ENCODE measurements at places on chromosomes 2 and 18. TPM values are rescaled to one million over a fixed set of nuclear protein-coding genes. Genes with fewer than 3 reads are reported as not detected.

Gene DSC2
- not detected for total RNA-seq

GRCh38 chr2:218394298-218395089 is 5.2 kb upstream of the CTDSP1 start:
- no peaks in the 10 kb centered on the region for H3K36me3 ChIP-seq
- H3K27ac ChIP-seq = no peak overlapping the region
- no peak overlapping the region for H3K4me3 ChIP-seq
- H3K4me1 ChIP-seq = peaks cover 48% of the 10 kb centered on the region
- DNase-seq = no peak
- H3K27me3 ChIP-seq = no peaks in the 10 kb centered on the region

GRCh38 chr2:120385355-120386127 is 39.6 kb downstream of the INHBB start:
- H3K27me3 ChIP-seq = no peaks in the 10 kb centered on the region
- H3K4me1 ChIP-seq = no peaks in the 10 kb centered on the region
- no peak overlapping the region for H3K4me3 ChIP-seq
- no peak for DNase-seq

GRCh38 chr18:2960983-2961696 is 51.8 kb downstream of the LPIN2 start:
- no peaks in the 10 kb centered on the region for H3K27me3 ChIP-seq
- peaks cover 95% of the 10 kb centered on the region for H3K4me1 ChIP-seq
- DNase-seq = no peak
- peak overlapping the region; percentile 79 for H3K27ac ChIP-seq

- no peak overlapping the region for H3K4me3 ChIP-seq
- H3K27ac ChIP-seq = no peak overlapping the region
- no peaks in the 10 kb centered on the region for H3K36me3 ChIP-seq
Measured at GRCh38 chr2:688504-689076, 11.4 kb upstream of the TMEM18 start.

Gene L3MBTL4
- total RNA-seq = 0.49 TPM

Gene FZD7
- total RNA-seq = 0.61 TPM

DNA sequence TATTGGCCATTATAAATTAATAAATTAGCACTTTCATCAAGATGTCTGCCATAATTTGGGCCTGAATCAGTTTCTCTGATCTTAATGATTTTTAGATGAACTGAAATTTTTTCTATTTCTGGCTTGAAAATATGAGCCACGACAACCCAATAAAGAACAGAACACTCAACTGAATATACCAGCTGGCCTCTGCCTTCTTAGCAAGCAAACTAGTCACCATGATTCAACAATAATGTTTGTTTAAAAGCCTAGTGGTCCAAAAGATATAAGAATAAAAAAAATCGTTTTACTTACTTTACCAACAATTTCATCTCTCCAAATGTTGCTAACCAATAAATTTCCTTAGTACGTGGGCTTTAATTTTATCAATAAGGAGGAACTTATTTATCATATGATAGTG is 66.7 kb upstream of the TTN start:
- no peak for DNase-seq
- no peaks in the 10 kb centered on the region for H3K27me3 ChIP-seq
- H3K4me3 ChIP-seq = no peak overlapping the region
- no peak overlapping the region for H3K27ac ChIP-seq
- no peaks in the 10 kb centered on the region for H3K4me1 ChIP-seq
- no peaks in the 10 kb centered on the region for H3K36me3 ChIP-seq

Gene ACKR3
- 4.2 TPM for total RNA-seq

DNA sequence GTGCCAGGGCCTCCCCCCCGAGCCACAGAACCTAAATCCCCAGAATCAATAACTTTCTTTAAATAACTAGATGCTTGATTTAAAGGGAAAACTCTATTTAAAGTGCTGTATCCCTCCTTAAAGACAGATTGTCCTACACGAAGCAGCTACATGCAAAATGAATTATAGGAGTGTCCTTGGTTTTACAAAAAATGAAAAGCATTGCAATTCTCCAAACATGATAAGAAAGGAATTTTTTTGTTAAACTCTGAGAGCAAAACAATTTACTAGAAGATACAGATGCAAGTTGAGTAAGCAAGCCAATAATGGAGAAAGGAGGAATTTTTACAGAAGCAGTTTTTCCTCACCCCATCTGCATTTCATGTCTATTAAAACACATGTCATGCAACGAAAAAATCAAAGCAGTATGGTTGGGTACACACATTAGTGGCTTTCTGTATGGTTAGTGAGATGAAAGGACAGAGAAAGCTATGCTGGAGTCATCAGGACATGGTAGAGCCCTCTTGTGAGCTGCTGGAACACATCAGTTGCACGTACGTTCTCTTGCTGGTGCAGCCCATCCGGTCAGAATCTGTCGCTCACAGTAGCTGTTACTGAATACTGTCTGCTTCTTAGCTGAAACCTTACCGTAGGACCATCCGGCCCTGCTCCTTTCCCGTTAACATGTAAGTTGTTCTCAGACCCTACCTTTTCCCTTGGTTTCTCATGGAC is 25.9 kb upstream of the STEAP3 start:
- no peaks in the 10 kb centered on the region for H3K36me3 ChIP-seq
- H3K27ac ChIP-seq = no peak overlapping the region
- no peaks in the 10 kb centered on the region for H3K27me3 ChIP-seq
- H3K4me3 ChIP-seq = no peak overlapping the region
- no peaks in the 10 kb centered on the region for H3K4me1 ChIP-seq

Gene TYW5
- total RNA-seq = 11.6 TPM

- no peak for DNase-seq
- H3K4me1 ChIP-seq = peaks cover 70% of the 10 kb centered on the region
- peak overlapping the region; percentile 65 for H3K27ac ChIP-seq
- peak overlapping the region; percentile 74 for H3K4me3 ChIP-seq
- H3K36me3 ChIP-seq = no peaks in the 10 kb centered on the region
Measured at GRCh38 chr2:216082805-216083204, 1.1 kb downstream of the TMEM169 start.

- no peaks in the 10 kb centered on the region for H3K4me1 ChIP-seq
- H3K27ac ChIP-seq = no peak overlapping the region
- H3K36me3 ChIP-seq = no peaks in the 10 kb centered on the region
- no peaks in the 10 kb centered on the region for H3K27me3 ChIP-seq
- DNase-seq = no peak
- H3K4me3 ChIP-seq = no peak overlapping the region
Measured at GRCh38 chr2:120599072-120599471, 136.6 kb upstream of the GLI2 start.

GRCh38 chr2:9332136-9332852 is 91.0 kb downstream of the ITGB1BP1 start:
- H3K27ac ChIP-seq = no peak overlapping the region
- H3K4me1 ChIP-seq = no peaks in the 10 kb centered on the region
- no peak overlapping the region for H3K4me3 ChIP-seq
- no peaks in the 10 kb centered on the region for H3K27me3 ChIP-seq
- no peak for DNase-seq

- H3K27ac ChIP-seq = no peak overlapping the region
- H3K36me3 ChIP-seq = no peaks in the 10 kb centered on the region
- DNase-seq = no peak
- H3K27me3 ChIP-seq = peaks cover 5% of the 10 kb centered on the region
Measured at GRCh38 chr2:30732376-30732775, 74.9 kb downstream of the CAPN13 start.

Gene GKN2
- total RNA-seq = not detected

GRCh38 chr18:57728941-57729511 is 74.1 kb downstream of the ATP8B1 start:
- DNase-seq = no peak
- no peak overlapping the region for H3K4me3 ChIP-seq
- no peaks in the 10 kb centered on the region for H3K27me3 ChIP-seq
- no peak overlapping the region for H3K27ac ChIP-seq

GRCh38 chr2:75256485-75256884 is 57.2 kb upstream of the TACR1 start:
- DNase-seq = no peak
- H3K27ac ChIP-seq = no peak overlapping the region
- no peaks in the 10 kb centered on the region for H3K36me3 ChIP-seq
- H3K4me3 ChIP-seq = no peak overlapping the region
- H3K27me3 ChIP-seq = no peaks in the 10 kb centered on the region

Gene DIPK1C
- total RNA-seq = not detected

- no peak overlapping the region for H3K4me3 ChIP-seq
- no peak overlapping the region for H3K27ac ChIP-seq
- no peak for DNase-seq
- H3K27me3 ChIP-seq = no peaks in the 10 kb centered on the region
- H3K36me3 ChIP-seq = no peaks in the 10 kb centered on the region
Measured at GRCh38 chr2:37191253-37191652, 2.8 kb upstream of the SULT6B1 start.

DNA sequence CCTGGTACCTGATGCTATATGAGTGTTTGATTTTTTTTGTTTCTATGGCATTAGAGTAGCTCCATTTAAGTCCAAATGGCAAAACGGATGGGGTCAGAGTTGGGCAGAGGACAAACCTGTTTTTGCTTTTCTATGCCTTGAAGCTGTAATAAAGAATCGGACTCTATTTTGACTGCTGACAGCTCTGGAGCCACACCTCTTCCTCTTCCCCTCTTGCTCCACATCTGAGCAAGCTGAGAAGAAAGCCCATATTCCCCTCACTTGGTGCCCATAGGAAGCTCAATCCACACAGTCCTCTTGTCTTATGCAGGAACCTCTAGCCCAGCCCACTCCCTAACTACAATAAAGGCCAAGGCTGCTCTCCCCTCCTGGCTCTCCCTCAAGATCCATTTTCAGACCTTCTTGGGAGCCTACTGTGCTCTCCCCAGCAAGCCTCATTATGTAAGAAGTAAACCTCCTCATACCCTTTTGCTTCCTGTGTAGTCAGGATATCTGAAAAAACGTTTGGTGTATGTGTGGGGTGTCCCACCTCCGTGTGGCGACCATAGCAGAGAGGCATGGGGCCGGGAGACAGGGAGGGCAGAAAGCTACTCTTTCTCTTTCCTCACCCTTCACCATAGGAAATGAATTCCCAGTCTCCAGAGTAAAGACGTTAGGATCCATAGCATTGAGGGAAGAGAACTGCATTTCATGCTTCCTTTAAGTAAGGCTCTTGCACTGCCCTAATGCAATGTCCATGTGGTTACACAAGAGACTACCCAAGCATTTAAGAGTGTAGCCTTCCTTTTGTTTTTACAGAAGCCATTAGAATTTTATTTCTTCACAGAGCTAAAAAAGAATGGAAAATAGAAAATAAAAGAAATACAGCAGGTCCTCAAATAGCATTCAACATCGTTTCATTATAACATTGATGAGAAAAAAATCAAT is 41.9 kb upstream of the RAPGEF4 start:
- no peak overlapping the region for H3K4me3 ChIP-seq
- H3K27ac ChIP-seq = no peak overlapping the region

DNA sequence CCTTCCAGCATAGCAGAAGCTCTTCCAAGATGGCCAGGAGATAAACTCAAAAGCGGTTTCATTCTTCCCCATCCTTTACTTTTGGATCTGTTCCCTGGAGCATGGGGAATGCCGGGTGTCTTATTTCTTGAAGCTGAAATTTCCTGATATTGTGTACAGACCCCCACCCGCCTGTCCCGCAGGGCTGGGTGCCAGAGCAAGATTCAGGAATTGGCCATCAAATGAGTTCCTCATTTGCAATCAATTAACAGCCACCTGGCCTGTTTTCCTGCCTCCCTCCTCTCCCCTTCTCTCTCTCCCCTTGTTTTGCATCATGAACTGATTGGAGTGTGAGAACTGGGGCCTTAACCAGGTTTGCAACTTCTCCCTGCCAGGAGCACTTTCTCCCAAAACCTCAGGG is 202.1 kb downstream of the SH3RF3 start:
- no peaks in the 10 kb centered on the region for H3K27me3 ChIP-seq
- H3K36me3 ChIP-seq = no peaks in the 10 kb centered on the region
- no peak overlapping the region for H3K27ac ChIP-seq
- no peak overlapping the region for H3K4me3 ChIP-seq

GRCh38 chr2:46849721-46850556 is 65.7 kb downstream of the MCFD2 start:
- H3K36me3 ChIP-seq = no peaks in the 10 kb centered on the region
- H3K27ac ChIP-seq = no peak overlapping the region
- DNase-seq = no peak
- no peaks in the 10 kb centered on the region for H3K27me3 ChIP-seq

- H3K4me1 ChIP-seq = no peaks in the 10 kb centered on the region
- no peaks in the 10 kb centered on the region for H3K27me3 ChIP-seq
- H3K4me3 ChIP-seq = no peak overlapping the region
- DNase-seq = no peak
Measured at GRCh38 chr18:37346048-37346447, 219.6 kb downstream of the CELF4 start.

DNA sequence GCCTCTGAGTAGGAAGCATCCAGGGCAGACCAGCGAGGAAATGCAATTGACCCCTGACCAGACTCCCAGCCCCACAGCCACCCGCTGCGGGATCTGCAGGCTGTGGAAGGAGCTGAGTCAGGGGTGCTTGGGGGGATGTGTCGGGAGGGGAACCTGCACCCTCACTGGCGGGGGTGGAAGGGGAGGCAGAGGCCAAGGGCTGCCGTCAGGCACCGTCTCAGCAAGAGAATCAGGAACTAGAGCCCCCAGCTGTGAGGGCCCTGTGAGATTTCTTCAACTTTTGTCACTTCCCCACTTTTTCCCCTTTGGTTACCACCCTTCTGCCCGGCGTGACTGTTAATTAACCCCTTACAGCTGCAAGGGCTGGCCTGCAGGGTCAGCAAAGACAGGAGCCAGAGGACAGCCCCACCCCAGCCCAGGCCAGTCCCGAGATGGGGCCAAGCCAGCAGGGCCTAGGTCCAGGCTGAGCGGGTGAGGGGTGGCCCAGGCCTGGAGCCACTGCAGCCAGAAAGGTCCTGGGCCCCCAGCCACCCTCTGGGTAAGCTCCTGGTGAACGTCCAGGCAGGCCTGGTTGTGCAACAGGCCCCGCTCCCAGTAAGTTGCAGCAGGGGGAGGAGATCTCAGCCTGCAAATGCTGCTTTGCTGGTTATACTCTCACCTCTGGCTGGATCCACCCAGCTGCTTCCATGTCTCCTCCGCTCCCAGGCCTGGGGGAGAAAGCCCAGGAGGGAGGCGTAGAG is 147.0 kb upstream of the ID2 start:
- H3K36me3 ChIP-seq = no peaks in the 10 kb centered on the region
- no peaks in the 10 kb centered on the region for H3K27me3 ChIP-seq
- H3K4me3 ChIP-seq = no peak overlapping the region
- DNase-seq = no peak
- peaks cover 20% of the 10 kb centered on the region for H3K4me1 ChIP-seq
- H3K27ac ChIP-seq = no peak overlapping the region

DNA sequence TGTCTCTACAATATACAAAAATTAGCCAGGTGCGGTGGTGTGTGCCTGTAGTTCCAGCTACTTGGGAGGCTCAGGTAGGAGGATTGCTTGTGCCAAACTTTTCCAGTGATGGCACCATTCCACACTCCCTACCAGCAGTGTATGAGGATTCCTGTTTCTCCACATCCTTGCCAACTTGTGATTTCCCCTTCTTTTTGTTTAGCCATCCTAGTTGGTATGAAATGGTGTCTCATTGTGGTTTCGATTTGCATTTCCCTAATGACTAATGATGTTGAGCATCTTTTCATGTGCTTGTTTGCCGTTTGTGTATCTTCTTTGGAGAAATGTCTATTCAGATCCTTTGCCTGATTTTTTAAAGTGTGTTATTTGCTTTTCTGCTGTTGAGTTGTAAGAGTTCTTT is 41.0 kb downstream of the EPB41L5 start:
- H3K27ac ChIP-seq = no peak overlapping the region
- H3K4me3 ChIP-seq = no peak overlapping the region
- H3K4me1 ChIP-seq = no peaks in the 10 kb centered on the region
- no peaks in the 10 kb centered on the region for H3K27me3 ChIP-seq
- DNase-seq = no peak
